Calu3 (cell line): ENCODE measurements at places on chromosomes 1 and 21. TPM values are rescaled to one million over a fixed set of nuclear protein-coding genes. Genes with fewer than 3 reads are reported as not detected.
A peak's percentile ranks its signal among the peaks of the same experiment; 100 is the strongest.

DNA sequence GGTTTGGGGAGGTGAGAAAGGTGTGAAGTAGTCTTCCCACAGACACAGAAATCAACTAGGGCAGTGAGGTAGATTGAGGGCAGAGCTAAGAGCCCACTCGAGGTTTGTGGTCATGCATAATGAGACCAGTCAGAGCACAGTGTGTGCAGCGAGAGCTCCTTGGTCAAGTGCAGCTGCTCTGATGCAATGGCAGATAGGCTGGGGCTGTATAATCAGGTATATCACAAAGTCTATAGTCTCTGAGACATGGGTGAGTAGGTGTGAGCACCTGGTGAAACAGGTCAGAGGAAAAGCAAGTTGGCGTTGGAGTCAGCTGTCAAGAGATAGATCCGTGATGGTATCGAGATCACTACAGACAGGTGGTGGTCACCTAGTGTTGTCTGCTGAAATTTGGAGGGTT, 17.6 kb downstream of the DSCAM start:
- H3K4me3 ChIP-seq, result no peak overlapping the region
- no peak for DNase-seq
- no peaks in the 10 kb centered on the region for H3K27me3 ChIP-seq

MMEL1 gene
- 5.6 and 10.9 TPM in 2 replicates for total RNA-seq

GRCh38 chr21:34841154-34841553, 172.4 kb downstream of the CLIC6 start:
- no peaks in the 10 kb centered on the region for H3K27me3 ChIP-seq
- H3K36me3 ChIP-seq, result peaks cover 71% of the 10 kb centered on the region
- no peak overlapping the region for H3K4me3 ChIP-seq
- no peak for DNase-seq
- peaks cover 61% of the 10 kb centered on the region for H3K4me1 ChIP-seq

OR2L8 gene
- not detected in 2 replicates for total RNA-seq

PLA2G4A gene
- 29.8 and 36.0 TPM in 2 replicates for total RNA-seq

GRIK1 gene
- total RNA-seq, result not detected in 2 replicates

DNA sequence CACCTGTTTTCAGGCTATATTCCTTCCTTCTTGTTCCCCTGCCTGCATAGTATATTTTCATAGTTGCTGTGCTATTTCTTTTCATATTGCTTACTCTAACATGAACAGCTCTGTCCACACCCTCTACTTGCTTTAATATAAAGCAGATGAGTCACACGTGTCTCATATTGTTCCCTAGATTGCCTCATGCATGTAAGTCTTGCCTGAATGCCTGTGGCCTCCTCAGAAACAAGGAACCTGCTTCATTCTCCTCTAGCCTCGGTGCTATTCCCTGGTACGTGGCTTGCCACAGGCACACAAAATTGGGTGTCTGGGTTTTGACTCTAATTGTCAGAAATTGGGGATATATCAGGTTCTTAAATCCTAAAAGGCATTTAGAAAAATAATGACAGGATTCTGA, 16.5 kb upstream of the PKP1 start:
- no peak overlapping the region for H3K4me3 ChIP-seq
- H3K36me3 ChIP-seq, result peaks cover 5% of the 10 kb centered on the region
- H3K4me1 ChIP-seq, result peaks cover 42% of the 10 kb centered on the region
- peak overlapping the region; percentile 25 for H3K27ac ChIP-seq

GRCh38 chr1:160206421-160207117, 1.4 kb downstream of the PEA15 start:
- H3K27ac ChIP-seq, result peak overlapping the region; percentile 16
- H3K36me3 ChIP-seq, result peaks cover 65% of the 10 kb centered on the region
- DNase-seq, result peak; percentile 28
- H3K27me3 ChIP-seq, result no peaks in the 10 kb centered on the region
- peak overlapping the region; percentile 80 for H3K4me3 ChIP-seq
- H3K4me1 ChIP-seq, result peaks cover 36% of the 10 kb centered on the region

DNA sequence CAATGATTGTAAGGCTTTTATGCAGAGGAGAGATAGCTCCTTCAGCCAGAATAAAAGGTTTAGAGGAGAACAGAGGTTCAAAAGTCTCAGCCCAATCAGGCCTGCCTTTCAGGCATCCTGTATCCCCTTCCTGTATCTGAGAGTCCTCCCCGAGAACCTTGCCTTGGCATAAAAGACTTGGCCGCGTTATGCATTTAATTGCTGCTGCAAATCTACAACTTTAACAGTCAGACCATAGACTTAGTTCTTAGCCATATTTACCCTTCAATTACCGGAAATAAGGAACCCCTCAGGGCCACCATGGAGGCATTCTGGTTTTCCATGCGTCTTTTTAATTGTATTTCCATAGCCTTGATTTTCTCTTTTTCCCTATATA, 18.3 kb upstream of the HYI start:
- peak overlapping the region; percentile 98 for H3K27ac ChIP-seq
- peak overlapping the region; percentile 40 for H3K4me3 ChIP-seq

GNL2 gene
- total RNA-seq, result 74.7 and 75.0 TPM in 2 replicates
